ENCODE measurements at places on chromosomes 1 and 21. TPM values are rescaled to one million over a fixed set of nuclear protein-coding genes. Genes with fewer than 3 reads are reported as not detected.

DNA sequence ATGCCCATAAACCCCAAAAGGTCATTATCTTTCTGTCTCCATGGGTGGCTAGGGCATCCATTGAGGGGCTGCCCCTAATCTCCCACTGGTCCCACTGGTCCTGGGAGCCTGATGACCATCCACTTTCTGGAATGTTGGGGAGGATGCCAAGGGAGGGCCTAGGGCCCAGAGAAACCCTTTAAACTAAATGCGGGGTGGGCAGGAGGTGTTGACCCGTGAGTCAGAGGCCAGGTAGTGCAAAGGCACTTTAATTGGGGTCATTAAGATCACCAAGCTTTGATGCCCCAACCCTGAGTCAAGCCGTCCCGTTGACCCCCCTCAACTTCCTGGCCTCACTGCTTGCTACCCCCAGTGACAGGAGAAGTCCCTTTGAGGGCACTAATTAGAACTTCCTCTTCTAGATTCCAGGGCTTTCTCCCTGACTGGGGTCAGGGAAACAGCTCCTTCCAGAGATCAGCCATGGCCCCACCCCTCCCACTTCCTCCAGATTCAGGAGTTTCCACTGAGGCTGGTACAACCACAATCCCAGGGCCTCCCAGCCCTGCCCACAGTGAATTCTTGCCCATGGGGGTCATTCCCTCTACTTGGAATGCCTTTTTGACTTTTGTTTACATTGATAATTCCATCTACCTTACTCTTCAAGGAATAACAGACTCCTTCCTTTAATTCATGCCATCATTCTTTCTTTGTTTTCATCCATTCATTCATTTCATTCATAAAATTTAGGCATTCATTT, 15.5 kb upstream of the SERINC2 start:
- no peak for DNase-seq

Gene OR10Z1
- not detected for total RNA-seq

DNA sequence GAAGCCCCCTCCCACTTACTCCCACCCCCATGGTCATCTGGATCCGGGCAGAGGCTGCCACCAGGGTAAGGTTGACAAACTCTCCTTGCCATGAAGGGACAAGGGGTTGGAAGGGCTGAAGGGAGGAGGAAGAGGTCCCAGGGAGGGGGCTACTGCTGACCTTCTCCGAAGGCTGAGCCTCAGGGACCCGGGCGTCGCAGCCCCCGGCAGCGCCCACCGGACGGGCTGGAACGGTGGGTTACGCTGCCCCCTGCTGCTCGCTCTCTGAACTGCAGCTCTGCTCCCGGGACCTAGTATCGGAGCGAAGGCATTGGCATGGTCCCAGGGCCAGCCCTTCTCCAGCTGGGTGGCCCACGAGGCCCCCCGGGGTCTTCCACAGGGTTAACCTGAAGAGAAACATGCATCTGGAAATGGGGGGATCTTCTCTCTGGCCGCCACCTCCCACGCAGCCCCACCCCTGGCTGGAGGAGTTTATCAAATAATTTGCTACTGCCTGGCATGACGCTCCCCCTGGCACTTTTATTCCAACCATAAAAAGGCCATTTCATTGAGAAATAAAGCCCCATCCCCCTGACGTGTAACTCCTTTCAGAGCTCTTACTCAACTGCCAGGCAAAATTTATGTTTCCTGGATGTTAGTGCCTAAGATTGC, 70.4 kb upstream of the TARDBP start:
- peak; percentile 77 for DNase-seq

GRCh38 chr1:216190438-216190837, 232.8 kb downstream of the USH2A start:
- no peak for DNase-seq

Data from hepatocyte (in vitro differentiated cells).